Renal cortex interstitium (tissue), 15 donors: ENCODE measurements at places on chromosomes 6 and 20. TPM values are rescaled to one million over a fixed set of nuclear protein-coding genes. Genes with fewer than 3 reads are reported as not detected.

The TTK gene
- 23.4 TPM for polyA plus RNA-seq

DNA sequence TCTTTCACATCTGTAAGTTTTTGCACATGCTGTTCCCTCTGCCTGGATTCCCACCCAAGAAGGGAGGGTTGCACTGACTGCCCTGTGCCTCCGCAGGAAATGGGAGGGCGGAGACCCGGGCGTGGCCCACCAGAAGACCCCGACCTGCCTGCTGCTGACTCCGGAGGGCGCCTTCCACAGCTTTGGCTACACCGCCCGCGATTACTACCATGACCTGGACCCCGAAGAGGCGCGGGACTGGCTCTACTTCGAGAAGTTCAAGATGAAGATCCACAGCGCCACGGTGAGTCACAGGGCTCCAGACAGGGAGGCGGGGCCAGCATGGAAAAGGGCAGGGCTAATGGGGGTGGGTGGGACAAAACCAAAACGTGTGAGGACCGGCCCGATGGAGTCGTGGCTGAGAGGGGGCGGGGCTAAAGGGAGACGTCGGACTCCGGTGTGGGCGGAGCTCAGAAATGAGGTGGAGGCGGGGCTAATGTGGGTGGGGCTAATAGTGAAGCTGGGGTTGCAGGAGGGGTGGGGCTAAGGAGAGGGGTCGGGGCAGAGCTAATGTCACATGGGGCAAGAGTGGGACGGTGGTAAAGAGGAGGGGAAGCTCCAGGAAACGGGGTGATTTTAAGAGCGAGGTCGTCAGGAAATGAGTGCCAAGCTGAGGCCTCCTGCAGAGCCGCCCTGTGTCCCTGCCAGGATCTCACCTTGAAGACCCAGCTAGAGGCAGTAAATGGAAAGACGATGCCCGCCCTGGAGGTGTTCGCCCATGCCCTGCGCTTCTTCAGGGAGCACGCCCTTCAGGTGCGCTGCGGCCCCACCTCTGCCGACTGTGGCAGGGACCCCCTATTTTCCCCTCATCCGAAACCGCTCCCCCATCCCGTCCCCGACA lies 12.6 kb downstream of the HSPA12B start:
- DNase-seq = no peak

GRCh38 chr6:128509709-128510108 lies 10.7 kb downstream of the PTPRK start:
- DNase-seq = no peak

- no peak for DNase-seq
These were observed 129.0 kb downstream of the MMS22L start for GRCh38 chr6:97154015-97154414.

- DNase-seq = no peak
These were observed 3.2 kb downstream of the PCMT1 start for GRCh38 chr6:149752600-149753373.
